T1000 (cell line): ENCODE measurements at places on chromosomes 4 and X.

DNA sequence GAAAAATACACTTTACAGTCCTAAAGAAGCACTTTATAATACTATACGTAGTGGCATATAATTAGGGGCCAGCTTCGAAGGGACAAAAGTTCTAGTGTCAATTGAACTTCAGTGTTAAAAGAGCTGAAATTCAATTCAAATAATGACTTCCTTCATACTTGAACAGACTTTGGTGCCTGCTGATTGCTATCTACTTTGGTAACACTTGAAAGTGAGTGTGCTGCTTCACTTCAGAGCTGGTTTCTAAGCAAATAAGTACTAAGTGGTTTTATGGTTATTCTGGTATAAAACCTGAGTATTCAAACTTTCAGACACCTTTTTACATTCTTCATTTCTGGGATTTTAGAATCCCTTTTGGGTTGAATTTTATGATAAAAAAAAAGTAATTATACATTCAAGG lies 107.0 kb downstream of the SLC4A4 start:
- DNase-seq = no peak

DNA sequence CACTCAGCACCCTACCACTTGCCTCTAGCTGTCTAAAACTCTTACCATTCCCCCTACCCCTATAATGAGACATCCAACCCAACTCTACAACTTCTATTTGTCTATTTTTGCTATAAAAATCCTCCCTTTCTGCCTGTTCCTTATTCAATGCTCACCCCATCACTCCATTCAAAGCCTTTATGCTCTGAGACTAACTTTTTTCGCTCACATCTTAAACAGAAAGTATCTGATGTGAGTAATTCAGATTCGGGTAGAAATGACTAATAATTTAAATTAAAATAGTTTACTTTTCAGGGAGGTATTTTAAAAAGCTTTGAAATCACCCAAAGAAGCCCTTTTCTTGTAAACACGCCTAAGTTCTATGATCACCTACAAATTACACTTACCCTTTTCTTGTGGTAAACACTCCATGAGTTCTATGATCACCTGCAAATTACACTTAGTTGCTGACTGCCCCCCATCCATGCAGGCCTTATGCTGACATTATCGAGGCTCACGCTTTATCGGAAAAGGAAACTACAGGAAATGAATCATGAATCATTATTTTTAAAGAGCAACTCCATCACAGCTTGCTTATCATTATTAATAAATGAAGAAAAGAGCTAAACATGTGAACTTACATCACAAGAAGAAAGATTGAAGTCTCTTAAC lies 168.7 kb upstream of the PPP1R2C start:
- DNase-seq = no peak

GRCh38 chr4:38663090-38663800 lies 754 bp upstream of the KLF3 start:
- DNase-seq = no peak

DNA sequence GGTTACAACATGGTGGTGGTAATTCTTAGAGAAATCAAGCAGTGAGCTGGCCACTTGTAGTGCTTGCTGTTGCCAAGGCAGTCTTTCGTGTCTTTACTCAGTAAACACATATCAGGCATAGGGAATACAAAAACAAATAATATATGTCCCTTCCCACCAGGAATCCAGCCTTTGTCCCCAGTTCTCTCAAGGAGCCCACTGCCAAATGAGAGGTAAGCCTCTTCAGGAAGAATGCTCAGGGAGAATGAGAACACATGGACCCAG lies 421 bp upstream of the PLAC1 start:
- DNase-seq = no peak

- DNase-seq = no peak
These were observed 127.3 kb upstream of the FAT4 start for GRCh38 chr4:125187226-125188176.

- no peak for DNase-seq
These were observed 74.5 kb downstream of the DIPK2B start for GRCh38 chrX:45126158-45126557.

GRCh38 chr4:185810746-185811508 lies 1.1 kb downstream of the SORBS2 start:
- DNase-seq = no peak

DNA sequence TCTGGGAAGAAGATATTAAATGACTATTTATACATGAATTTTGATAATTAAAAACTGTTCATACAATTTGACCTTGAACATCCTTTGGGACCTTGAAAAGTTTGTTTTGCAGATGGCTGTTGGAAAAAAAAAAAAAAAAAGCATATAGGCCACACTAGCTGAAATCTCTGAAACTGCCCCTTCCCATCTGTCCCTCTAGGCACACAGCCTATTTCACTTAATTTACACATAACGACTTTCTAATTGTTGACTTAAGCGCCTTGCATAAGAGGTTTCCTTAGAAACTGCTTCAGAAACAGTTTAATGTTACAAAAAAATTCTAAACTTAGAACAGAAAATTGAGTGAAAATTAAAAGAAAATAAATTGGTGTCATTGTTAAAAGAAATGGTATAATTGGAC lies 131.0 kb downstream of the COX18 start:
- no peak for DNase-seq

GRCh38 chr4:163404580-163404979 lies 60.9 kb downstream of the NPY5R start:
- DNase-seq = no peak

DNA sequence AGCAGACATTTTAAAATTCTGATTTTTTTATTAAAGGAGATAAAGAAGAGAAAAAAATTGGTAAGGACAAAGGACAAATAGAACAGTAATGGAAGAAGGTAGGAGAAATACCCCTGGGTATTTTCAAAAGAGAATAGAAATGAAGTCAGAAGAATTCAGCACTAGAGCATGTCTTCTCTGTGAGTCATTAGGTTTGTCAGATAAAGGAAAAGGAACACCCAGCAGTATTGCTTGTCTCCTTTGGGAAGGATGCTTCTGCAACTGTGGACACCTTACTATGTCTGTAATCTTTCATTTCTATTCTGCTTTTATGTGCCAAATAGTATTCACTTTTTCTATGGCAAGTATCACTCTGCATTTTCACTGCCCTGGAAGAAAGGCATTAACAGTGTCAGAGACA lies 24.0 kb upstream of the PCDH7 start:
- no peak for DNase-seq

GRCh38 chr4:152579107-152579764 lies 43.3 kb upstream of the FBXW7 start:
- no peak for DNase-seq

DNA sequence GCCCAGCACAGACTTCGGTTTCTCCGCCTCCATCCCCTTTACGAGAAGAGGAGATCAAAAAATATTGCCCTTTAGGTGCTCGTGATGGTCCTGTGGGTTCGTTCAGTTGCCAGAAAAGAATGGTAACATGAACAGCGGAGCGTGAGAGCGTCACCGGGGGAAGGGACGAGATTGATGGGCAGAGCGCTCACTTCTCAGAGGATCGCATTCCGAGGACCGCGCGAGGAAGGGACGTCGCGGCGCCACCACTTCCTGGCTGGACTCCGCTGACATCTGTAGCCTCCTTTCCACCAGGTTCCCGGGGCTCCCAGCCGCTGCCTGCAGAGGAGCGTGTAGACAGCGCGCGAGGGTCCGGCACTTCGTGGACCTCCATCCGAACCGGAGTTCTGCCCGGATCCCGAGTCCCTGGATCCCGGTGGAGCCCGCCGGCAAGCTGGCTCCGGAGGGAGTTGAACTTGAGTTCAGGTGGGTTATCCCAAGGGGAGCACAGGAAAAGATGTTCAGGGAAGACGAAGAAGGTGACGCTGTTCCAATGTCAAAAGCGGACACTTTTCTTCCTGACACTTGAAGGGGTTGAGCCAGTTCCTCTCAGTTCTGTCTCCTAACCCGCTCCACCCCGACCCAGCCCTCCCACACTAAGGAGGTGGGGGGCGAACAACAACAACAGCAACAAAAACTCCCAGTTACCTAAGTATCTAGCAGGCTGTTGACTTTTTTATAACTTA lies 484 bp downstream of the GALNTL6 start:
- DNase-seq = no peak

- no peak for DNase-seq
These were observed 110.8 kb upstream of the TEX13A start for GRCh38 chrX:105331244-105331643.

DNA sequence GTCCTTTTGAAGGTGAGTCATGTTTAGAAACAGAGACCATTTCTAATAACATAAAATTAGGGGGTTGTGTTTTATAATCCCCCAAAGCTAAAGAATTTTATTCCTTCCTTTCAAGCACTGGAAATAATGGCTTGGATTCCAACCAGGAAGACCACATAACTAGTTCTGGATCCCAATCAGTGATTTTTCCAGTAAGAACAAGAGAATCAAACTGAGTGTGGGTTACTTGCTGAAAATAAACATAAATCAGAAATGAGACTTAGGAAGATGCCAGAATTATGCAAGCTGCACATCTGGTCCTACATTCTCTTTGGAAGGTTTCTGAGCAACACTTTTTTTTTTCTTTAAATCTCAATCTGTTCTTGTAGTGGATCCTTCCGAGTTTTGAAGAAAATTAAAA lies 76.3 kb downstream of the SOWAHB start:
- DNase-seq = no peak

- DNase-seq = no peak
These were observed 109.2 kb downstream of the NSUN7 start for GRCh38 chr4:40858962-40859361.

DNA sequence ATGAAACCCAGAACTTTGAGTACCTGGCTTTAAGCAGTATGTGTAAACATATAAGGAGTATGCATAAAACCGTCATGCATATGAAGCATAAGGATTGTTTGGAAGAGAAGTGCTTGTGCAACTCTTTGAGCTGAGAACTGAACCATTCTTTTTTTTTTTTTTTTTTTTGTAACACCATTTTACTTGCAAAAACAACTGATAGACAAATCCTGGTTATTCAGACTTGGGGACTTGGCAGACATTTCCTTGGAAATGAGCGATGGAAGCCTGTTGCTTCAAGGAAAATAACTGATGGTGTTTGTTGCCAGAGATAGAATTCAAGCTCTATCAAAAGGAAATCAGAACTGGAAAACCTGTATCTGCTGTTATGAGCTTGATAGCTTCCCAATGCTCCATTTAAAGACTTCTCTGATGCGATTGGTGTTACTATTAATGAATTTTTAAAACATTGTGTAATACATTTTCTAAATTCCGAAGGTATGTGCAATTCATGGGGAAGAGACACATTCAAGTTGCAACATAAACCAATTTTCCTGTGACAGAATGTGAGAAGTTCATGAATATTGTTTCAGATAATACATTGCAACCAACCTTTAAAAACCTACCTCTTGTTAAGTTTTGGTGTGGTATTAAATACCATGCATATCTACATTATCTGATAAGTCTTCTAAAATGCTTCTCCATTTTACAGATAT lies 47.0 kb upstream of the FAT1 start:
- no peak for DNase-seq

DNA sequence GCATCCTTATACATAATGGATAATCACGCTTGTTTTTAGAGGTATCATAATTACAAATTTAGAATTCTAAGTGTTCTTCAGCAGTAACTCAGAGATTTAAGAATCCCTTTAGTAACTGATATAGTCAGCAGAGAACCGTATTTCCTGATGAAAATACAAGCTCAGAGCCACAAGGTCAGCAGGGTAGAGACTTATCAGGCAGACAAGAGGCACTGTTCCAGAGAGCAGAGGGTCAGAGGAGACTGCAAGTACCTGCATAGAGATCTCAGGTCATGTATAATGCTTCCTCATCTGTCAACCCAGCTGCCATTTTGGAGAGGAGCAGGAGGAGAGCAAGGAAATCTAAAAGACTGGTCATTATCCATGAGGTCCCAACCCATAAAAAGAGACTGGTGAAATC lies 787.1 kb upstream of the FTHL17 start:
- DNase-seq = no peak

DNA sequence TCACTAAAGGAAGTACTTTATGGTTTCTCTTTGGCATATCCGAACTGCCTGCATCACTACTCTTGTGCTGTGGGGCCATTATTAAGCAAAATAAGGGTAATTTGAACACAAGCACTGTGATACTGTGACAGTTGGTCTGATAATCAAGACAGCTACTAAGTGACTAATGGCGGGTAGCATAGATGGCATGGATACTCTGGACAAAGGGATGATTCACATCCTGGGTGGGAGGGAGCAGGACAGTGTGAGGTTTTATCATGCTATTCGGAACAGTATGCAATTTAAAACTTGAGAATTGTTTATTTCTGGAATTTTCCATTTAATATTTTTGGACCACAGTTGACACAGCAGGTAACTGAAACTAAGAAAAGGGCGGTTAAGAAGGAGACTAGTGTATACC lies 52.6 kb upstream of the CITED1 start:
- DNase-seq = no peak

GRCh38 chr4:76434901-76435527 lies at the start of gene SHROOM3:
TSS of gene SHROOM3 (plus strand) at chr4:76435229. CDS start at chr4:76436053, 824 bp downstream.
- no peak for DNase-seq

DNA sequence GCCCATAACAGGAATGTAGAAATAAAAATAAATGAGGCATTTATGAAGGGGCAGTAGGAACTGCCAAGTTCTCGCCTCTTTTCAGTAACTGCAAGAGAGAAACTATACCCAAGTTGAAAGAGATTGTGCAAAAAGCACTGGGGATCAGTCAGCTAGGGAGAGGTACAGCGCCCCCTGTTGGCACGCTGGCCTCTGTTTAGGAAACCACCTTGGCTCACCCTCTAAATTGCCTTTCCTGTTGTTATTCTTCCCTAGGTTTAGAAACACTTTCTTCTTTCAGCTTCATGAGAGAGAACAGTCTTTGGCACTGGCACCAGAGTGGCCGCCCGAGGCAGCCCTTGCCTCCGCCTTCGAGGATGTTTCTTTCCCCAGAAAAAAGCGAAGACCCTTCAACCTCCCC lies 348.5 kb downstream of the MID1IP1 start:
- no peak for DNase-seq

DNA sequence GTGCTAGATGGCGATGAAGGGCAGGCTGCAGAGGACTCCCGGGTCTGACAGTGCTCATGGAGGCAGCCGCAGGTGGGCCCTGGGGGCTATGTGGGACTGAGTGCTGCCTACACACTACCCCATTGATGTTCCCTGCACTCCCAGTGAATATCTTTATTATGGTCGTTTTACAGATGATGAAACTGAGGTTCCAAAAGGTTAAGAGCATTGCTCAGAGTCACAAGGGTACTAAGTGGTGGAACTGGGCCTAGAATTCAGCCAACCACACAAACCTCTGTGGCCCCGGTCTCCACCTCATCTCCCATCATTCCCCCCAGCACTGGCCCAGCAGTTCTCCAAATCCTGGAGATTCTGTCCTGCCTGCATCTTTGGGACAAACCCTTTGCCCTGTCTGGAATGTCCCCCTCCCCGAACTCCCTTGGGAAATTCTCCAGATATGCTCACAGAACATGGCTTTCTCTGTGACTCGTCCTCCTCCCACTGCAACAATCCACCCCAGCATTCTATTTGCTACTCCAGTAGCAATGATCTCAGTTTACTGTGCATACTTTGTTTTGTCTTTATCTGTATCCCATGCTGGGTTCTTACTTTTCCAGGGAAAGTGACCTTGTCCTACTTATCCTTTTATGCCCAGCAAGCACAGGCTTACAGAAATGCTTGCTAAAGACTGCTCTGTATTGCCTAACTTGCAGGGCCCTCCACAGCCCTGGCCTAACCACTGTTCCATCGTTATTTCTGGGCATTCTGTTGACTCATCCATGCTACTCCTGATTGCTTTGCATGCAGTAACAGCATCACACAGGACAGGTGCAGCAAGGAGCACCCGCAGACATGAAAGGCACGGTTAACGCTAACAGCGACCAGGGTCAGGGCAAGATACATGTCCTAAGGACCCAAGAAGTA lies 14.0 kb downstream of the PNMA6F start:
- DNase-seq = no peak
